ENCODE measurements at places on chromosomes 1 and 21. TPM values are rescaled to one million over a fixed set of nuclear protein-coding genes. Genes with fewer than 3 reads are reported as not detected.

GRCh38 chr1:228784181-228784580 is 48.9 kb downstream of the RHOU start:
- DNase-seq, result no peak

DNA sequence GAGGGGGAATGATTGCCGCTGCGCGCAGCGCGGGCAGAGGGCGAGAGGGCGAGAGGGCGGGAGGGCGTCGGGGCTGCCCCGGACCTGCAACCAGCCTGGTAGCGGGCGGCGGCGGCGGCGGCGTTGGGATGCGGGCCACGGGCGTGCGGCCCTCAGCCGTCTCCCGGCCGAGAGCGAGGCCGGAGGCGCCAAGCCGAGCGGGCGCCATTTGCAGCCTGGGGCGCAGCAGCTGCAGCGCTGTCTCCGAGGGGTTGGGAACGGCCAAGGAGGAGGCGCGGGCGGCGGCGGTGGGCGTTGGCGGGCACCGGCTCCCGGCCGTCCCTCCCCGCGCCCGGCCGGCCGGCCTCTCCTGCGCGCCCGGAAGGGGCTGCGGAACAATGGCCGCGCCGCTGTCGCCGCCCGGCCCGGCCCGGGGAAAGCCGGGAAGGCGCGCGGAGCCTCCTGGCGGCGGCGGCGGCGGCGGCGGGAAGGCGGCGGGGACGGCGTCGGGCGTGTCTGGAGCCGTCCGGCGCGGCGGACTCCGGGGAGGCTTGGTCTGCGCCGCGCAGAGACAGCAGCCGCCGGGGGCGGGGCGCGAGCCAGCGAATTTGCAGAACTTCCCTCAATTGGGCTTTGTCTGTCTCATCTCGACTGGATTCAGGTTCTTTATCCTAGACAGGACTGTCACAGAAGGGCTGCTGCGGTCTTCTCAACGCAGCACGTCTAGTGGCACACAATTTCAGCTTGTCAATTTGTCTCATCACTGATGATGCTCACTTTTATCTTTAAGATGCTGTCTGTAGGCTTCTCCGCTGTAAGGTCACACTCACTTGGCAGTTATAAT is 35.7 kb downstream of the ZBTB8B start:
- DNase-seq, result peak; percentile 50

DNA sequence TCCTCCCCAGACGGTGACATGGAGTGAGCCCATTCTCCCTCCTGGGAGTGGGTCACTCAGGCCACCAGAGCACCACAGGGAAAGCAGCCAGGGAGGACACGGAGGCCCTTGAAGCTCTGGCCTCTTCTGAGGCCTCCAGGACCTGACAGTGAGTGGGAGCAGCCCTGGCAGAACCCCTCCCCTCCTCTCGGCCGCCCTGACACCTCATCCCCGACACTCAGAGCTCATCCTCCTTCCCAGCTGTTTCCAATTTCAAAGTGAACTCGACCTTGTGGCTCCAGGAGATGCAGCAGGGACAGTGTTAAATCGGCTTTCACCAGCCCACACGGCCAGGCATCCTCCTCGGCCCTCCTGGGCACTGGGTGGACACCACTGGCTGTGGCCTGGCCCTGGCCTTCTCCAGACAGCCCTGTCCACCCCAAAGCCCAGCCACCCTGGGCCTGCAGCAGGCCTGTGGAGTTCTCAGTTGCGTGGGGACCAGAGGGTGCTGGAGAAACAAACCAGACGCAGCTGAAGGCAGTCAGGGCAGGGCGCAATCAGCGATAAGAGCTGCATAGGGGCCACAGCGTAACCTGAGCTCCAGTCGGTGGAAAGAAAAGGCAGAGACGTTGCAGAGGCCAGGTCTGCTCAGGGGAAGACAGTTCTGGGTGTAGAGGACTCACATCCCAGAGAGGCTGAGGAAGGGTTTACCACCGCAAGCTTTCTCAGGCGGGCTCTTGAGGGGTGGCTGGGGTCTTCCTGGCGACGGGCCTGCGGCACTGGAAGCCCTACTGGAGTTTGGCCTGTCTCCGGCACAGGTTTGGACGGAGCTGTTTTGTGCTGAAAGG is 27.1 kb downstream of the FTCD start:
- DNase-seq, result no peak

GRCh38 chr1:223177681-223178080 is 34.6 kb upstream of the TLR5 start:
- DNase-seq, result no peak

DNA sequence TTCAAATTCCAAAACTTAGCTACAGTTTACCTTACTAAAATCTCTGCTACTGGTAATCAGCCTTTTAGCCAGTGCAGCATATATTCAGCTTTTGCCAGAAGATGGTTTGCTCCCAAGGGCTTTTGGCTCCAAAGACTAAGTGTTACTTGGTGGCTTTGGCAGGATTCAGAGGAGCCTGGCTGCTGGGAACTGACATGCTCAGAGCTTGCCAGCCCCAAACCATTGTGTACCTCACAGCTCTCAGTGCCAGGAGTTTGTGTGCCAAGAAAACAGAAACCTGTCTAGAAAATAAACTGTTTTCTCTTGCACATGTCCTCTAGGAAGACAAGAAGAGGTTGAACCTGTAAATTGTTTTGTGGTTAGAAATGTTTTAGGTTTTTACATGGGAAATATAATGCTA is 315.9 kb downstream of the ST6GALNAC3 start:
- no peak for DNase-seq

DNA sequence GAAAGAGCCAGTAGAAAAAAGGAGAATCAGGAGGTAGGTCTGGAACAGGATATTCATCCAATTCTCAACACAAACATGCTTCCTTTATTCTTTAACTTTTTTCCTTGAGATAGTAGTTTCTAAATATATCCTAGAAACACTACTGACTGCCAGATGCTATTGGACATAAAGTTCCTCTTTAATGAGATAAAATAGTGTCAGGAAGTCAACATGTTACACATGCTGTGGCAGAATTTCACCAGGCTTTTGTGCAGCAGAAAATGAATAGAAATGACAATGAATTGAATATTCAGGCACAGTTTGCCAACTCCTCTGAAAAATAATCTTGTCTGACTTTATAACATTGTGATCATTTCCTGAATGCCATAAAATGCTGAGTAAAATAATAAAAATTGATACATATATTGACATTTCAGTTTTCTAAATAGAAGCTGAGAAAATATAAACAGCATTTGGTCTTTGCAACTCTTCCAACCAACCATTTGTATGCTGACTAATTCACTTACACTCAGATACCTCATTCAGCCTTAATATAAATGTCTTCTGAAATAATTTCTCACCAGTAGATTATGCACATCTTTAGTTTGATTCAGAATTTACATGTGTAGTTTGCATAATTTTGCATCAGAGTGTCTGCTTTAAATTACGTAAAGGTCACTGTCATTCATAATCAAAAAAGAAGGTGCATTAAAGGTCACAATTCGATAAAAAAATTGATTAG is 486.1 kb upstream of the ADGRL2 start:
- DNase-seq, result no peak

DNA sequence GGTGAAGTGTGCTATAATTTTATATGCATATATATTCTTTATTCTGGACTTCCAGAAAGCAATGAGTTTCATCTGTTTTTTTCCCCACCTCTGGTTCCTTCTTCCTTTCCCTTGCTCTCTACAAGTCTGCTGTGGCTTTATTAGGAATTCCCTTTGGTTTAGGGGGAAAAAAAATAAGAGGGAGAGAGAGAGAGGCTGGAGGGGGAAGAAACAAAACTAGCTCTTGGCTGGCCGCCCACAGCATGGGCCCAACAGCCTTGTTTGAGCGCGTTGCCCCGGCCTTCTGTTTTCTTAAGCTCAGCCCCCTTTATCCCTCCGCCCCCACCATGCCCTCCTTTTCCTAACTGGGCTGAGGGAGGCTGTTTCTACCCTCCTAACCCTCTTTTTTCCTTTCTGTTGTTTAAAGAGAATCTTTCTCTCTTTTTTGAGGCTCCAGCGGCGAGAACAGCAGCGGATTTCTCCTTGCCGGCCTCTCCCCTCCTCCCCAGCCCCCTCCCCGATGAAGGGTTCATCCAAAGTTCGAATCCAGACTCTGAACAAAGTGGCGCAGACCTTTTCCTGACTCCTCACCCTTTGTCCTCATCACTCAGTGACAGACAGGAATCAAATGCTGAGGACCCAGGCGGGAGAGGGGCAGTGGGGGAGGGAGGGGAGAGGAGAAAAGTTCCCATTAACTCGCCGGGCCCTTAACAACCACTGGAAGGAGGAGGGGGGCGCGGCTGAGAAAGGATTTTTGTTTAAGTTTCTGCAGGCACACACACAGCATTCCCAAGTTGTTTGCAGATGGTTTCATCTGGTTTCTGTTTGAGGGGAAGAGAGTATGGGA is 29.7 kb downstream of the PBX1 start:
- peak; percentile 37 for DNase-seq

GRCh38 chr1:225545649-225546048 is 107.3 kb downstream of the ENAH start:
- no peak for DNase-seq

DNA sequence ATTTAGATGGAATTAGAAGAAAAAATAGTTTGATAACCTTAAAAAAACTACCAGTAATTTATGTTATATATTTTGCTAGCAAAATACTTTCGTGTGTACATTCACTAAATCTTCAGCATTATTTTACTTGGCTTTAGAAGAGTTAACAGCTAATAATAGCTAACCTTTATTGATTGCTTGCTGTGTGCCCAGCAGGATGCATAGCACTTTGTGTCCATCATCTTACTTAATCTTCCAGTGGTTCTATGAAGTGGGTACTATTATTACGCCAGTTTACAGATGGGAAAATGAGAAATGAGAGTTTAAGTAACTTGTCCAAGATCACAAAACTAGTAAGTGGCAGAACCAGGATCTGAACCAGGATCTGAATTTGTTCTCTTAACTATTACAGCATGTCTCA is 41.7 kb upstream of the GPR25 start:
- DNase-seq, result no peak

- DNase-seq, result no peak
Observed at GRCh38 chr1:94535879-94536278, 5.7 kb downstream of the F3 start.

DNA sequence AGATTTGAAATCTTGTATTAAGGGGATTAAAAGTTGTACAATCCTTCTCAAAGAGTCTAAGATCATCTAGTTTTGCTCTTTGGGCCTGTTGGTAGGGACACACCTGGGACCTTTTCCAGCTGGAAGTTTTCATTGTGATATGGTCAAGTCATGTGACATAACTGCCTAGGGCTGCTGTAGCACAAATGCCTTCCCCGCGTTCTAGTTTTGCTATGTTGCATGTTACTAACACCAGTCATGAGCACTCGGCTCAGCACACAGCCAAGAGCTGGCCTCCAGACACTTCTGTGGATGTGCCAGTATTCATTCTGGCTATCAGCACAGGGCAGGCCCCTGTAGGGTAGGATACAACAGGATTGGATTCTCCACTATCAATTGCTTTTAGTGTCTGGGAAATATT is 14.6 kb upstream of the FLG2 start:
- no peak for DNase-seq

DNA sequence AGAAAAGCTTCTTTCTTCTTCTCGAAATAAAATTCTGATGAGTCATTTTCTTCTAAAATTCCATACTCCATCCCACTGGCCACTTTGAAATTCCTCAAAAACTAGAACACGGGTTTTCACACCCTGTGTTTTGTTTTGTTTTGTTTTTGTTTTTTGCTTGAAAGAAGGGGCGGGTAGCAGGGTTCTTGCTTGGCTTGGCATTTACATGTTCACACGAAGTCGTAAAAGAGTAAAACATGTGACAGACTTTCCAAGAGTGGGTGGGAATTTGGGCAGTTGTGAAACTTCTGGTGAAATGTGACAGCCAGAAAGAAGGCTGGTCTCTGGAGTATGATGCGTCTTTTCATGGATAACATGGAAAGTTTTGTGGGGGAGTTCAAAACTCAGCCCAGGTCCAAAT is 47.1 kb upstream of the FMN2 start:
- no peak for DNase-seq

DNA sequence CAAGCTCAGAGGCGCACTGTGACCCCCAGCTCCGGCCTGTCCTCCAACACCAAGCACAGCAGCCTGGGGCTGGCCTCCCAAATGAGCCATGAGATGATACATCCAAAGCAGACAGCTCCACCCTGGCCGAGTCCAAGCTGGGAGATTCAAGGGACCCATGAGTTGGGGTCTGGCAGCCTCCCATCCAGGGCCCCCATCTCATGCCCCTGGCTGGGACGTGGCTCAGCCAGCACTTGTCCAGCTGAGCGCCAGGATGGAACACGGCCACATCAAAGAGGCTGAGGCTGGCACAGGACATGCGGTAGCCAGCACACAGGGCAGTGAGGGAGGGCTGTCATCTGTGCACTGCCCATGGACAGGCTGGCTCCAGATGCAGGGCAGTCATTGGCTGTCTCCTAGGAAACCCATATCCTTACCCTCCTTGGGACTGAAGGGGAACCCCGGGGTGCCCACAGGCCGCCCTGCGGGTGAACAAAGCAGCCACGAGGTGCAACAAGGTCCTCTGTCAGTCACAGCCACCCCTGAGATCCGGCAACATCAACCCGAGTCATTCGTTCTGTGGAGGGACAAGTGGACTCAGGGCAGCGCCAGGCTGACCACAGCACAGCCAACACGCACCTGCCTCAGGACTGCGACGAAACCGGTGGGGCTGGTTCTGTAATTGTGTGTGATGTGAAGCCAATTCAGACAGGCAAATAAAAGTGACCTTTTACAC is 29.1 kb downstream of the SLC19A1 start:
- no peak for DNase-seq

GRCh38 chr21:38429011-38429410 is 69.3 kb downstream of the ERG start:
- no peak for DNase-seq

- no peak for DNase-seq
Observed at GRCh38 chr1:193931356-193931755, 744.9 kb upstream of the B3GALT2 start.

DNA sequence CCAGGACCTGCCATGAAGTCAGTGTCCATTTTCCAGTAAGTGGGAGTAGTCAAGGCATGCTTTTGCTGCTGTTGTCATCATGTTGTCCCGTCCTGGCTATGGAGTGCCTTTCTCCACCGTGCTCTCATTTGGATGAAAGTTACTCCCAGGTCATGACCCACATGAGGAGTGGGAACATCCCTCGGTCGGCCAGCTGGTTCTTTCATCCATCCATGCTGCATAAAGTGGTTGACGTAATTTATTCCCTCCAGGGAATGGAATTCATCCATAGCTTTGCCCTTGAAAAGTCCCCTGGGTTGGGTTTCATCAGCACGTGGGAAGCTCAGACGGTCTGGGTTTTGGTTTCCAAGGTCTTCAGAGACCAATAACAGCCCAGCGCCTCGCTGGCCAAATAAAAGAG is 11.6 kb downstream of the PLA2G2A start:
- no peak for DNase-seq

ABCA4 gene
- 0.45 TPM for total RNA-seq

SPATA45 gene
- total RNA-seq, result 0.68 TPM

SLC45A1 gene
- 2.5 TPM for total RNA-seq

REN gene
- total RNA-seq, result not detected

NUCKS1 gene
- 440 TPM for total RNA-seq

OR2L3 gene
- not detected for total RNA-seq
